Stimulated activated CD4-positive, alpha-beta T cell treated with anti-CD3 and anti-CD28 coated beads, Interleukin-4, amount 100 ng/mL, for 4 hours (primary cell): ENCODE measurements at places on chromosomes 5 and 9.

DNA sequence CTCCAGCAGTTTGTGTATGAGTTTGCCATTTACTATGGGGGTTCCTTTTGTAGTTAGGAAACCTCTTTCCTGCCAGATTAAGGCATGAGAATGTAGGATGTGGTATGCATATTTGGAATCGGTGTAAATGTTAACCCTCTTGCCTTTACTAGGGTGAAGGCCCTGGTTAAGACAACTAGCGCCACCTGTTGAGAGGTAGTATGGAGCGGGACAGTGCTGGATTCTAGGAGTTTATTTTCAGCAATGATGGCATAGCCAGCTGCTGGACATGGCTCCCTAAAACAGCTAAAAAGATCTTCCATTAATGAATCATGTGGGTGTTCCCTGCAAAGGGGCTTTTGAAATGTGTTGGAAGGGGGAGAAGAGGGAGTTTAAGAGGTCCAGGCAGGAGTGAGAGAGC is 30.7 kb upstream of the GPX3 start:
- no peak for DNase-seq

GRCh38 chr5:105767267-105767666 is 1903.5 kb downstream of the EFNA5 start:
- DNase-seq, result no peak

DNA sequence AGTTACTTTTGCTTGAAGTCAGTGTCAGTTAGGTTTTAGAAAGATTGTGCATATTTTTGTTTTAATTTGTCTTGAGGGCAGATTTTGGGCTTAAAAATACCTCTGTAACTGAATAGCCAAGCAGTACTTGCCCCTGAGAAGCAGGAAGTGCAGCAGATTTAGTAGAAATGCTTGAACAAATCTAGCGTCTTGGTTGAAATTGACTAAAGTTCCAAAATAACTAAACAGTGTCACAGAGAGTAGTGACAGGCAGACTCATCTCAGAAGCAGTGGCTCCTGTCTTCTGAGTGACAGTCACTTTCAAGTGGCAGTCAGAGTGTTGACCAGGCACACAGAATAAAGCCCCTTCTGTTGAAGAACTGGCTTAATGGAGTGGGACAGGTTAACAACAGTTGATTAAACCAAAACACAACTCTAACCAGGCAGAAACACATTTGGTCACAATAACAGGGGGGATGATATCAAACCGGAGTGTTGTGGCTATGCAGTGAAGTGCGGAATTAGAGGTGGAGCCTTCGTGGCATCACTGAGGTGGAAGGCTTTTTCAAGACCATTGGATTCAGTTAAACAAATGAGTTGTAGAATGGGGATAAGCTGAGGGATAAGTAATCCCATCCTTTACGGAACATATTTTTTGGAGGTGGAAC is 29.1 kb downstream of the TRIO start:
- no peak for DNase-seq

- no peak for DNase-seq
Measured at GRCh38 chr5:42745856-42746255, 10.8 kb upstream of the CCDC152 start.

DNA sequence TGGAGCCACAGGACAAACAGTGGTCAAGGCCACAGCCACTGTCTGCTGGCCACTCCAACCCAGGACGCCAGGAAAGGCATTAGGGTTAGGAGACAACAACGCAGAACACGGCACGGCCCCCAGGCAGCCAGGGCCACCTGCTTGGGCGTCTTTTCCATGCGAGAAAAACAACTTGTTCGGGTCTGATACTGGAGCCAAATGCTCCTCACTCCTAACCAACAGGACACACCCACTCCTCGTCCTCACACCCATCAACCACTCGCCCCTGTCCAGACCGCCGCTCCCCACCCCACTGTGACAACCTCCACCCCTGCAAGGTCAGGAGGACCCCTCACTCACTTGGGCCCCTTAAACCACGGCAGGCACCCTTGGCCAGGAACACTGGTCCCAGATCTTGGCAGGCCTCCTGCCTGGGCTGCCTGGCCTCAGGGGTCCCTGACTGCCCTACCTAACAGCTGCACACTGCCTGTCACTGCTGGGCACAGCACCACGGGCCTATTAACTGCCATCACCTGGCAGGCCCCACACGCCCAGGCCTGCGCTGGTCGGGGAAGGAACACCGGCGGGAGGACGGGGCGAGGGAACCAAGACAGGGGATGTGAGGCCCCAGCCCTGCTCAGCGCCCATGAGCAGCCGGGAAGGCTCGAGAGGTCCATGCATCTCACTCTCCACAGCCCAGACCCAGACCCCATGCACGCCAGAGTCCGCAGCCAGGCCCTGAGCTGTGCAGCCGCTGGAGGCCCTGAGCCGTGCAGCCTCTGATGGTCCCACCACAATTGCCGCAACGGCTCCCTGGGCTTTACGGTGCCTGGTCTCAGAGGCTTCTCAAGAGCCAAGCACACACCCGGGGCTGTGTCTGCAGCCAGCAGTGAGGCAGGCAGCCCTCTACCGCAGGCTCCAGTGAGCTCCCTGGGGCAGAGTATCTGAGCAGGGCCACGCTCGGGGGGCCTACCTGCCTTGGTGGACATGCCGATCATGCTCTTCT is 13.8 kb downstream of the CLPTM1L start:
- no peak for DNase-seq

DNA sequence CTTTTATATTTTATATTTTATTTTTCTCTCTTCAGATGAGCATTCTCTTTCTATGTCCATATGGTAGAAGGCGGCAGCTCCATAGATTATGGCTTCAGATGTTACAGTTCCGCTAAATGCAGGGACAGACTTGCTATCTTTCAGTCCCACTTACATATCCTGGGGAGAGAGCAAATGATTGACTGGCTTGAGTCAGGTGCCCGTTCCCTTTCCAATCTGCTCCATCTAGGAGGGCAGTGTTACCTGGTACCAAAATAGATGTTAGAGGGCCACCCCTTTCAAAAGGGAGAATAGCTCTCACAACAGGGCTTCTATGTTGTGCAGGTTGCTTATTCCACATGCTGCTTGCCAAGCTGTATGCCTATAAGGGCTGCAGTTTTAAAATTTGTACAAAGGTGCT is 45.3 kb downstream of the ERBIN start:
- no peak for DNase-seq

- DNase-seq, result no peak
Measured at GRCh38 chr9:75233011-75233410, 144.7 kb downstream of the OSTF1 start.

- DNase-seq, result no peak
Measured at GRCh38 chr9:89036383-89036782, 45.1 kb downstream of the S1PR3 start.
